NCI-H69 (cell line): ENCODE measurements at places on chromosomes 11 and 22.

GRCh38 chr11:89477175-89477574 lies 14.0 kb downstream of the NOX4 start:
- peak; percentile 79 for DNase-seq

- DNase-seq, result peak; percentile 29
Observed at GRCh38 chr22:24485608-24486007, 9.5 kb upstream of the UPB1 start.

GRCh38 chr11:17699147-17700114 lies 19.9 kb upstream of the MYOD1 start:
- no peak for DNase-seq

- DNase-seq, result peak; percentile 96
Observed at GRCh38 chr11:75388386-75389275, 10.7 kb upstream of the RPS3 start.

- DNase-seq, result no peak
Observed at GRCh38 chr11:116787436-116787785, 412 bp downstream of the ZPR1 start.

GRCh38 chr11:1153105-1153950 lies 4.4 kb upstream of the MUC5AC start:
- DNase-seq, result peak; percentile 67

- DNase-seq, result peak; percentile 88
Observed at GRCh38 chr11:120622189-120622875, 110.8 kb downstream of the GRIK4 start.

DNA sequence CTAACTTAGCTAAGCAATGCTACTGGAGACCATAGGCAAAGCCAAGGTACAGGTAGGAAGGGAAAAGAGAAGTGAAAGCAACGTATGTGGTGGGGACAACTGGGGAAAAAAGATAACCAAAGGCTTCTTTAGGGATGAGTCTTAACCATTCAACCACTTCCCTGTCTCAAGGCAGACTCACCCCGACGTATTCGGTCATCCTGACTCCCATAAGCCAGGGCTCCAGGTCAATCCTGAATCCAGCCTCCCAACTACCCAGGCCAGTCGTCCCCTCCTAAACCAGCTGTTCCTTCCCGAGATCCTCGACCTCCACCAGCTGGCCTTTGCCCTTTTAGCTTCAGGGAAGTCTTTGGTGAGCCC lies 330 bp downstream of the ACP2 start:
- no peak for DNase-seq

DNA sequence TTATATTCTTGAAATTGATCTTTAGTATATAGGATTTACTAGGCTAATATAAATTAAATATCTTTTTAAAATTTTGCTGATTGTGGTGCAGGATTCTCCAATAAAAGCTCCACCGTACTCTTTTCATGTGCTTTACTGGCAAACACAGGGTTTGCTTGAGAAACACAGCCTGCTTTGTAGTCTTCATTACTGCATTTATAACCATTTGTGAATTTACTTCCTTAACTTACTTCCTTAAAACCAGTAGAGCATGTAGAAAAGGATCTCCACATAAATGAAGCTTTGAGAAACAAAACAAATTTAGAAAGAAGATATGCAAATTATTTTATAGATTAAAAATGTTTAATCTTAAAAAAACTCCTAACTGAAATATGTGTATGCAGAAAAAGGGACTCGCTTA lies 28.8 kb downstream of the SWAP70 start:
- DNase-seq, result no peak

- no peak for DNase-seq
Observed at GRCh38 chr11:126329644-126330211, 25.8 kb upstream of the ST3GAL4 start.

DNA sequence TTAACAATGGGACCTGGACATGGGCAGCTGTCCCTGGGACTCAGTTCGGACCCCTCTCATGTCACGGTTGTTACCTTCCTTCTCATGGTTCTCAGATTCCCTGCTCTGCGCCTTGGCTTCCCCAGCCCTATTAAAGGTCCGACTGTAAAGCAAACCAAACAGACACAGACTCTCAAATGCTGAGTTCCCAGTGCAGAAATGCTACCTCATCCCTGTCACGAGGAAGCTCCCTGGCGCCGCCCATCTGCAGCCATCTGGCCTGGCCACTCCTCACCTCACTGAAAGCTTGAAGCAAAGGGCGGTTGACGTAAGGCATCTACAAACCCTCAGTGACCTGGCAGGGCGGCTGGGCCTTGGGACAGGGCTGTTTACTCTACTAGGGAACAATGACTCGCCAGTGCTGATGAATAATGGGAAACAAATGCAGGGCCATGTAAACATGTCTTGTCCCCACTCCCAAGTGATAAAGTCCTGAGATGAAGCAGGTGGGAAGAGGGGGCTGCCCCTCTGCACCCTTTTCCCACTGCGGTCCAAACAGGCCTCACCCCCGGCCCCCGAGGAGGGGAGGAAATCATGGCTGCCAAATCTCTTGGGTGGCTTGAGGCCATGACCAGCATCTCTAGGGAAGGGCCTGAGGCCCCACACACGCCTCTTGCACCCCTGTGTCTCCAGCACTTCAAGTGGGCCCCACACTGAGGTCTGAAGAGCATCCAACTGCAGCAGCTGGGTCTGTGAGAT lies 49.3 kb downstream of the SCUBE1 start:
- peak; percentile 66 for DNase-seq

DNA sequence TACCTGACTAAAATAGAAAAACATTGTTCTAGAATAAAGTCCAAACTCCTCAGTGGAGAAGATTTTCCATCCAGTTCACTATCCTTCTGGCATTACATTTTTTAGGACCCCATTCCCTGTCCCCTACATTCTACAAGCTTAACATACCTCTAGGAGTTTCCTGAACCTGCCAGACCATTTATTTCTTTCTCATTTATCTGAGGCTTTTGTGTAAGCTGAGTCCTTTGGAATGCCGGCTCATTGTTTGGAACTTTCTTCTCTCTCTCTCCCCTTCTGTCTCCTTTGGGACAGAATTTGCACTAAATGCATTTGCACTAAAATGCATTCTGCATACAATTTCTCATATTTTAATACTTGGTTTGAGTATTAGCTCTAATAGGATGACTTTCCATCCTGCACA lies 393.0 kb upstream of the ANO3 start:
- no peak for DNase-seq

- no peak for DNase-seq
Observed at GRCh38 chr22:30433773-30434172, 8.2 kb downstream of the MTFP1 start.

GRCh38 chr11:105923252-105923651 lies 98.8 kb downstream of the MSANTD4 start:
- DNase-seq, result no peak

GRCh38 chr11:94768602-94769541 lies 716 bp downstream of the AMOTL1 start:
- peak; percentile 89 for DNase-seq

DNA sequence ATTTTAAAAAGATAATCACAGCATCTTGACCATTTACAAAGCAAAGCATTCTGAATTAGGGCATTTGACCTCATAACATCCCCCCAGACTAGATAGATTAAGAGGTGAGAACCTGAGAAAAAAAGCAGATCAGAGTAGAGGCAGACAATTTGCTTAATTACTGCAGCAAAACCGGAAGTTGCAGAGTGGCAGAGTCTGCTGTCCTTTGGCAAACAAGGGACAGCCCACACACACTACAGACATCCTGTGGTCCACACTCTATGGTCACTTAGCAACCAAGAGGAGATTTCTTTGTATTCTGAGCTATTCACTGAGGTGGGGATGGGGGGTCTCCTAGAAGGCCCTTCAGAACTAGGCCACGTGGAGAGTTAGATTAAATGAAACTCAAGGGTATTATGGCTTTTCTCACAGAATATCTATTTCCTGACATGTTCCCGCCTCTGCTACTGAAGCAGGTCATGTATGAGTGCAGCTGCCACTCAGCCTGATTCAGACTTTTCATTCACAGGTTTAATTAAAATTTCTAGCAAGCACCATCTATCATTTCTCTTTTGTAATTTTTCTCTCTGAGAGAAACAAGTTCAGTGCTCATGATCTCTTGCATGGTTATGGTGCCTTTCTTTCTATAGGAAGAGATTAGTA lies 48.5 kb downstream of the SVIP start:
- DNase-seq, result peak; percentile 82

- no peak for DNase-seq
Observed at GRCh38 chr11:6397156-6397555, 6.9 kb downstream of the SMPD1 start.

DNA sequence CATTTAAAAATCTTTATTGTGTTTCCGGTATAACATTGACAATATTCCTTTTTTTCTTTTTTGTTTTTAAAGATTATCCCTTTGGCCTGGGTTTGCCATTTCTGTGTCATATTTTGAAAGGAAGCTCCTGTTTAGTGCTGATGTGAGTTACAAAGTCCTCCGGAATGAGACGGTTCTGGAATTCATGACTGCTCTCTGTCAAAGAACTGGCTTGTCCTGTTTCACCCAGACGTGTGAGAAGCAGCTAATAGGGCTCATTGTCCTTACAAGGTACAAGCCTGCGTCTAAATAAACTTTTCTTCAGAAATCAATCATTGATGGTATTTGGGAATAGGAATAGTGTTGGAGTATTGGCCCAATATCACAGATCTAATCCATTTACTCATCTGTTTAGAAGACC lies 19.8 kb downstream of the PIWIL4 start:
- DNase-seq, result no peak

GRCh38 chr11:106202935-106203620 lies 125.6 kb downstream of the AASDHPPT start:
- DNase-seq, result no peak

DNA sequence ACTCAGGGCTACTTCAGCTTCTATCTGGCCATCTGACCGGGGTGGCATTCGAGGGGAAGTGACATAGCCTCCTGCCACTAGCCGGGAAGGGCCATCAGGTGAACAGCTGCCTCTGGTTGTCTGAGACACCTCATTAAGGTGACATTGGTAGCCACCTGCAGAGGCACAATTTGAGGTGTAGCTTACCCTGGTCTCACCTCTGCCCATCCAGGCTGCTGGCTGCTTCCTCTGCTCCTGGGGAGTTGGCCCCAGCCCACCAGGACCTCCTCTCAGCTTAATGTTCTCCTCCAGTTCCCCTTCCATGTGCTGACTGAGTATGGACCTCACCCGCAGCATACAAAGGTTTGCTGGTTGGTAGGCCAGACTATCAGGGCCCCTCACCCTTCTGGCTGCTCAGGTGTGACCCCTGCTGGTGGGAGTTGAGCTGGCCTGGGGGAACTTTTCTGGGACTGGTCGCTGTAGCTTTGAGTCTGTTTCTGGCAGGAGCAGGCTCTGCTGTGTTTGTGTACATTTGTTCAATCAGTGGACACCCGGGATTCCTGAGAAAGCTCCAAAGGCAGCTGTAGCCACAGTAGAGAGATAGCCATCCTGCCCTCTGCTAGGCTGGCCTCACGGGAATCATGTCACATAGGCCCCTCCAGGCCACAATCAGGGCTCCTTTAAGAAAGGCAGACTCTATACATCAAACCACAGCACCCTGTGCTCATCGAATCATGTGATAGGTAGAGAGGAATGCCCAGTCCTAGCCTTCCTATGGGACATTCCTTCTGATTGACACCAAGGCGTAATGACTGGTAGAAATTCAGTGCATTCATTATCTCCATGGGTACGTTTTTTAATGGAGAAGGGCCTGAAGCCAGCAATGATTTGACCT lies 295.1 kb upstream of the PLET1 start:
- DNase-seq, result peak; percentile 64

DNA sequence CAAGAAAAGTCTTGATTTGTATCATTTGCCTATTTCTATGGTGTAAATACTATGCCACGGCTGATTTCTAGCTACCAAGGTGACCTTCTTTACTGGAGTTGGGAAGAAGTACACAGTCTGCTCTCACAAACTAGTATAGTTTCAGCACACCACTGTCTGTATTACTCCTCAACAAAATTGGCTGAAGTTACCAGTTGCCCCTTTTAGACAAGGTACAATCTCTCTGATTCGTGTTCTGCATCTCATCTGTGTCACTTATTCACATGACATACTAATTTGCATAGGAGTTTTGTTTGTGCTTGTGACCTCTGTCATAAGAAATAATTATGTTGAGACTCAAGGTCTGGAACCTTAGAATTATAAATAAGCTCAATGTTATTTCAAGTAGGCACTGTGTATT lies 97.3 kb downstream of the C11orf87 start:
- DNase-seq, result no peak

DNA sequence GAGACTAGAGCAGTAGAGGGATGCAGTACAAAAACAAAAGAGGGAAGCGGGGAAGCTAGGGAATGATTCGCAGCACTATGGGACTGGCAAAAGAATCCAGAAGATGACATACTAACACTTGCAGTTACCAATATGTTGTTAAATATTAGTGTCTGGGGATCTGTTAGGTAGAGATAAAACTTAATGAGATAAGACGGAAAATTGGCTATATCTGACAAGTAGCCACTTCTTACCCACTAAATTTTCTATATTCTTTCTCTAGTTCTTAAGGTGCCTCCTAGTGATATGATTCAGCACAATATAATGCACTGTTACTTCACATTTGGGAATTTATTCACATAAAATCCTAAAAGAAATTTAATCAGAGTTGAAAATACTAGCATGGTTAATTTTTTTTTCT lies 30.8 kb downstream of the CCDC90B start:
- DNase-seq, result no peak

DNA sequence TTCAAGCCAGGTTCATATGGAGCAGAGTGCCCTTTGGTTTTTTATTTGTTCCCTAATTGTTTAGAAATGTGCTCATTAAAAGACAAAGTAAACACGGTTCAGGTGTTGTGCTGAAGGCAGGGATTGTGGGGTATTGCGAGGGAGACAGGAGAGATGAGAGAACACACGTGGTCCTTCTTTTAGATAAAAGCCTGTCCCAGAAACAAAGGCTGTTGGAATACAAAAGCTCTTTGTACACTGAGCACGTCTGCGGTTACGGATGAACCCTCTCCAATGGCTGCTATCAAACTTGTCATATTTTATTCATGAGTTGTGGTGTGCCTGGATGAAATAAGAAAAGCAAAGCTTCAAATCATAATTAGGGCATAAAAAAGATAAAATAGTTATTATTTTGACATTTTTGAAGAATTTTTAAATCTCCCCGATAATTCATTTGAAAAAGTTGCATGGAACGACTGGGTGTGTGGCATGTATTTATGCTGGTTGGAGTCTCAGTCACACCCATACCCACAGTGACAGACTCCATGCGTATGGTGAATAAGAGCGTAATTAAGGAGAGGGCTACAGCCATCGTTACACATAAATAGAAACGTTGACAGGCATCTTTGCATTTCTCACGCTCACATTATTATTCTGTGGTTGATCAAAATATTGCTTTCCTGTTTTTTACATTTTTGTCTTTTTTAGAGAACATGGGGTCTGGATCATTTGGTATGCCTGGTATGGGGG lies 92.9 kb downstream of the NELL1 start:
- peak; percentile 99 for DNase-seq

GRCh38 chr22:32735526-32735925 lies 66.0 kb upstream of the TIMP3 start:
- no peak for DNase-seq
